ENCODE measurements at places on chromosomes 6 and 20.
A peak's percentile ranks its signal among the peaks of the same experiment; 100 is the strongest.

DNA sequence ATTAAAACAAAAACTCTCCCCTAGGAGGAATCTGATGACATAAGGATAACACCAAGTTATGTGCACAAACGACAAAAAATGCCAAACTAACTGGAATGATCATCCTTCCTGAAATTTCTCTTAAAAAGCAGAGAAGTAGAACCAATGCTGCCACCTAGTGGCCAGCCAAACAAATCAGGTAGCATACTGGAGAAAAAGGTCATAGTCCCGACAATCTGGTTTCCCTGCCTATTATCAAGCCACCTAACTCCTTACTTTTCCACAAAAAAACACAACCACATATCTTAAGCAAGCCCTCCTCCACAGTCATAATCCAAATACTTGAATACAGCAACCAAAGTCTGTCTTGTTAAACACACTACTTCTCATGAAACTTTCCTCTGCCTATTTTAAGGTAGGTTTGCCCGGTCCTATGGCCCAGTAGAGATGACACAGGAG, 5.3 kb downstream of the OARD1 start:
- DNase-seq, result peak; percentile 24

DNA sequence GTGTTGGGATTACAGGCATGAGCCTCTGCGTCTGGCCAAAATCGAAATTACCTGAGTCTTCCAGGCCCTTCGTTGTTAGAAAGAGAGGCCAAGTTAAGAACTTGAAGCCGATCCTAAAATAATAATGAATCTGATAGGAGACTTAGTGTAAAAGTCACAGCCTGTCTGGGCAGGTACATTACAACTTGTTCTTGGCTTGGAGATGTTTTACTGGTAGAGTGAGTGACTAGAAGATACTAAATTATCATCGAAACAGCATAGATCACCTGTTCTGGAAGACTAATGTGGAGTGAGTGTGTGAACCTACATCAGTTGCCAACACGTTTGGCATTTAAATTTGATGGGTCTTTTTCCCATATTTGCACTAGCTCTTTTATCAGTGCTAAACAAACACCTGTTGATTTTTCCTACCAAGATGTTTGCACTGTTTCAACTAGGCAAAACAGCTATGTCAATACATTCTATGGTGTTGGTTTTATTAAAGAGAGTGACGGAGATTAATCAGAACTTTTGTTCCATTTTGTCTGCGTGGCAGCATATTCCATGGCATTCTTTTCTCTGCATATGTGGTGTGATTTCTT, 4.6 kb upstream of the TMEM217 start:
- DNase-seq, result no peak

DNA sequence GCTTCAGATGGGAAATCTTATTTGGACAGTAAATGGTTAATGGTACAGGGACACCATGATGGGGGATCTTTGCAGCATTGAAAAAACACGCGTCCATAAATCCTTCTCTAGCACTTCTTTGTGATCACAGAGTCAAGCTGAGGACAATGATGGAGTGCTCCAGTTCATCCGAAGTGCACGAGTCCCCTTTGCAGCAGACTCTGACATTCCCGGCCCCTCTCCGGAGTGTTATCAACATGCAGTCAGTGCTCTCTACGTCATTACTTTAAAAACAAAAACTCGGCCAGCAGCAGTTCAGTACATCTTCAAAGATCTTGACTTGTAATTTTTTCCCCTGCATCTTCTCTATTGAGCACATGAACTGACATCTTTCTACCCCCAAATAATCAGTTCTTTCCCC, 185.5 kb upstream of the AKAP12 start:
- DNase-seq, result no peak

DNA sequence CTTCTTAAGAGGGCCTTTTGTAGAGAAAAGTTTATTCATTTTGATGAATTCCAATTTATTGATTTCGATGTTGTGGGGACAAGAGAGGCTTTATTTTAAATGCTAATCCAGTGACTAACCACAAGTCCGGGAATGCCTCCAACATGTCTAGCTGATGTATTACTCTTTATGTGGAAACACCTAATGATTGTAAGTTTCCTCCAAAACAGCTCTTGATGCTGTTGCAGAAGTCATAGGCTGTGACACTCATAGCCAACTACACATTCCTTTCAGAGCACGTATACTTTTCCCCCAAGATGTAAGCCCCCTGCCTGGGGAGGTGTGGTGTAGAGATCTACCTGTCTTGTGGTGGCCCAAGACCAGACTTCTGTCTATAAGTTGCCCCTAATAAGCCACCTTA, 61.3 kb upstream of the RNF24 start:
- DNase-seq, result no peak

DNA sequence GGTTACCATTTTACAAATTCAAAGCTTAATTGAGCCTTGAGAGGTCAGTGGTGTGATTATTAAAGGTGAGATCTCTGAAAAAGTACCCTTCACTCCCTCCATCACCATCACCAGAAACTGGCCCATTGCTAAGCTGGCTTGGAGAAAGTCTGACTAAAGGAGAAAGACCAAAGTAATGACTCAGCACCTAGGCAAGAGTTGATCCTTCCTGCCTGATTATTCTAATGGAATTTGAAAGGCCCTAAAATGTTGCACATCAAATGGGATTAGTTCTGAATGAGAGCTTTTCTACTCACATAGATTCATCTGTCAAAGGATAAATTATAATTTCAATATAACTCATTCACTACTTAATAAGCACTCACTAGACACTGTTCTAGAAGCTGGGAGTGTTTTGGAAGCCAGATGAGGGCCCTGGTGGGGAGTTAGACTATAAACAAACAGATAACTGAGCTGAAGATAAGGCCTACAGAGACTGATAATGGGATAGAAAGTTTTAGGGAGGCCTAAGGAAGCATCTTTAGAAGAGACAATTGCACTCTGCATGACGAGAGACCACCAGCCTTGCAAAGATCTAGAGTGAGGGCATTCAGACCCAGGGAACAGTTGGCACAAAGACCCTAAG, 366.7 kb downstream of the SYNE1 start:
- DNase-seq, result no peak

DNA sequence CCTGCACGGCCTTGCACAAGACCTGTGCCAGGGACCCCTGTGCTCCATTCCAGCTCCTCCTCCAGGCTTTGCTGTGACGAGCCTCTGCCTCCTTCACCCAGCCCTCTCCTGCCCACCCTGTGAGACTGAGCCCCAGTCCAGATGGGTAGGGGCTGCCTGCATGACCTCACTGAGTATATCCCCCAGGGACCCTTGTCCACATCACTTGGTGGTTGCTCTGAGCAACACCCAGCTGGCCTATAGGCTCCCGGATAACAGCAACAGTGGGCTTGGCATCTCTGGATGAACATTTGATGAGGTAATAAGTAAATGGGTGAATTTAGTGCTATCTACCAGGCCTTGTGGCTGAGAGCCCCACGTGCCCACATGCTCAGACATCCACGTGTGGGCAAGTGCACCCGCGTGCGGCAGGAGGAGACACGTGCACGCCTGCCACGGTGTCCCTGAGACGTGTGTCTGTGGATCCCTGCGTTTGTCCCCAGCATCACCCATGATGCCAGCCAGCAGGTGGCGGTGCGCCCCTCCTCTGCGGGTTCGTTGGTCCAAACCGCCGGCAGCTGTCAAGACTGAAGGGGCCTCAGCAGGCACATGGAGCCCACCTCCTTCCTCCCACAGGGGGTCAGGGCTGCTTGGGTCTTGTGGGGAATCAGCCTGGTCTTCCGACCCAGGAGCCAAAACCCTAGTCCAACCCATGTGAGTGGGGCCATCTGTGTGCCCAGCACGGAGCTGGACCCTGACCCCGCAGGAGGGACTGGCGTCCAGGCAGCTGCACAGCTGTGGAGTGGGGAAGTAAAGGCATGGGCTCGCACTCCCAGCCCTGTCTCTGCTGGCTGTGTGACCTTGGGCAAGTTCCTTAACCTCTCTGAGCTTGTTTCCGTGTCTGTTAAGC, 45.9 kb downstream of the FGD2 start:
- DNase-seq, result peak; percentile 79

- DNase-seq, result no peak
Observed at GRCh38 chr6:145233955-145234354, 501.4 kb downstream of the EPM2A start.

DNA sequence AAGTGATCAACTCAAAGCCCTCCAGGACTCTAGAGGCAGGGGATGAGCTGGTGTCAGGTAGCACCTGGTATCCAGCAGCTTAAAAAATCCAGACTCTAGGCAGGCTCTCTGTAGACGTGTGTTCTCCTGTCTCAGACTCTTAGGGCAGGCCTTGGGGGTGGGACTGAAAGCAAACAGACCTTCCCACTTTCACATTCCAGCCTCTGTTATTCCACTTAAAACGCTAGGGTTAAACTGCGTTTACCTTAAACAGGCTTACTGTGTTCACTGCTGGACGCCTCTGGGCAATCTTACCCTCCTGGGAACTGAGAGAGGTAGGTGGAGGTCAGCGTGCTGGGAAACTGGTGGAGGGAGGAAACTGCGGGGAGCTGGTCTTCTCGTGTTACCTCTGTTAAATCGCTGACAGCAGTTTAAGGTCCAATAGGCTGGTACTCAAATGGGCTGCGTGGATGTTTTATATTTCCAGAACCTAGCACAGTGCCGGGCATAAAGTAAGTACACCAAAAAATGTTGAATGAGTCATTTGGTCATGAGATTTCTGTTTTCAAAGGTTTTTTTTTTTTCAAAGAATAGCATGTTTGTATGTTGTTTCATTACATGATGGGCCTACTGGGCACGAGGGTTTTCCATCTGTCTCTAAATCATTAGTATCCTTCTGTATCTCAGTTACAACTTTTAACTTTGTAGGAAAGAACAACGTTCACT, at the start of gene GCNT2:
GCNT2 (plus strand) TSS at position 248 of the 705 bp plus-strand sequence. CDS start 7,561 bp downstream, outside the sequence.
- no peak for DNase-seq

- no peak for DNase-seq
Observed at GRCh38 chr6:131574133-131574532, 1.1 kb downstream of the ARG1 start.

- DNase-seq, result no peak
Observed at GRCh38 chr20:49624317-49624716, 56.4 kb upstream of the PTGIS start.

DNA sequence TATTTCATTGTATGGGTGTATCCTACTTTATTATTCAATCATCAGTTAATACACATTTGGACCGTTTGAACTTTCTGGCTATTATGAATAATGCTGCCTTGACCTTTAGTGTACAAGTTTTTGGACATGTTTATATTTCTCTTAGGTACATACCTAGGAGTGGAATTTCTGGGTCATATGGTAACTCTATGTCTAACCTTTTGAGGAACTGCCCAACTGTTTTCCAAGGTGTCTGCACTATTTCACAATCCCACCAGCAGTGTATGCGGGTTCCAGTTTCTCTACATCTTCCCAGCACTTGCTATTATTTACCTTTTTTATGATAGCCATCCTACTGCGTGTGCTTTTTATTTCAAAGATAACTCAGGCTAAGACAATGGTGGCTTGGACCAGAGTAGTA, 14.3 kb upstream of the SLC13A3 start:
- no peak for DNase-seq

DNA sequence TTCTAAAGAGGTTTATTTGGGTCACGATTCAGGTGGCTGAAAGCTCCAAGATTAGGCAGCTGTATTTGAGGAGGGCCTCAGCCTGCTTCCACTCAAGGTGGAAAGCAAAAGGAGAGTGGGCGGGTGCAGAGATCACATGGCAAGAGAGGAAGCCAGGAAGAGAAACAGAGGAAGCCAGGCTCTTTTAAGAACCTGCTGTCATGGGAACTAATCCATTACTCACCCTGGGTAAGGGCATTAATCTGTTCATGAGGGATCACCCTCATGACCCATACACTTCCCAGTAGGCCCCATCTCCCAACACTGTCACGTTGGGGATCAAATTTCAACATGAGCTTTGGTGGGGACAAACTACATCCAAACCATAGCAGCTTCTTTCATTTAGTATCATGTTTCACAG, 53.9 kb downstream of the DHX35 start:
- no peak for DNase-seq

DNA sequence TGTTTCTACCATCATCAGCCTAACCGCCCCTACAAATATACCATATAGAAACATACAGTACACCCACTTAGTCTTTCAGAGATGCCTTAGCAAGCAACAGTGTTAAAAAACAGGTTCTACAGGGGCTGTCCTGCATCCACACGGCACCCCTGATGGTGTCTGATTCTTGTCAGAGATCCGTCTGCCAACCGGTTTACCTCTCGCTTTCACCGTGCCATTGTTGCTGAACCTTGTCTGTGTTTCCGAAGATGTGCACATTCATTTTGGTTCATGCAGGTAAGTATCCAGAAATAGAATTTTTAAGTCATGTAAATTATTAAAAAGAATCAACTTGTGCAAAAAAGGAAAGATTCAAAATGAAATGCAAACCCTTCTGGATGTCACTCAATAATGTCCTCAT, 52.9 kb downstream of the EPHA7 start:
- no peak for DNase-seq

GRCh38 chr6:101344885-101345284, 48.6 kb upstream of the GRIK2 start:
- no peak for DNase-seq

DNA sequence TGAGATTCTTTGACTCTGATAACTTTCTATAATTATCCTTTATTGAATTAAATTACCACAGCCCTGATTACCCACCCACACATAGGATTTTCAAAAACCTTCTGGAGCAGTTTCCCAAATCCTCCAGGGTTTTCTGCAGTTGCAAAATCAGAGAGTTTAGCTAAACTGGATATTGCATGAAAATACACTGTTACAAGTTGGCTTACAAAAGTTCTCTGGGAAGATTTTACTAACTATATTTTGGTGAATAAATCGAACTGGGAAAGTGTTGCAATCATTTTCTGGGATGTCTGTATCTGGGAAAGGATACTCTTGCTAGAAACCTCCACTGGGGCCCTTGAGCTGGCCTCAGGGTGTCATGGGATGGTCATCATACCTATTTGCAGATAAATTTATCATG, 97.6 kb upstream of the STMND1 start:
- DNase-seq, result no peak

DNA sequence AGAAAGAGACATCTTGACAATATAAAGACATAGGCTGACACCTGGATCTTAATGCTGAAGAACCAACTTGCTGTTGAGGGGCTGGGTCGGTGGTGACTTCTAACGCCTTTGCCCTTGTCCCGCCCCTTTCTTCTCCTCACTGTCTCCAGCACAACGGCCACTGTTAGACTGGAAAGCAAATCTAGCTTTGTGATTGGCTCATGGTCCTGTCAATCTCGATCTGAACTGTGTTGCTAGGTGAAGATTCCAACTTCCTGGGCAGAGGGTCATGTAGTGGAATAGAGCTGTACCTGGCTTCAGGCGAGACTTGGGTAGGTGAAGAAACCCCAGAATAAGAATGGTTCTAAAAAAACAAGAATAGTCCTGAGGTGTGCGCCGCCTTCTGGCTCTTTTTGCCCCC, at the start of gene PGK2:
PGK2 (minus strand) TSS at position 110 of the 400 bp plus-strand sequence; CDS start at position 12, 98 bp downstream.
- DNase-seq, result no peak

GRCh38 chr6:53583451-53583850, 38.5 kb upstream of the GCLC start:
- no peak for DNase-seq

Measured in stimulated activated CD4-positive, alpha-beta T cell treated with anti-CD3 and anti-CD28 coated beads, Interleukin-1b, Interleukin-23, amount 100 ng/mL, for 1 hour (primary cell).